ENCODE measurements at places on chromosomes 6 and 20.

GRCh38 chr6:21001736-21002135 is 467.5 kb downstream of the CDKAL1 start:
- no peak for DNase-seq

GRCh38 chr20:35121186-35121585 is 25.9 kb downstream of the EDEM2 start:
- no peak for DNase-seq

- DNase-seq, result no peak
Observed at GRCh38 chr20:49725694-49726093, 12.0 kb upstream of the B4GALT5 start.

GRCh38 chr6:46583721-46584120 is 68.9 kb downstream of the CYP39A1 start:
- no peak for DNase-seq

DNA sequence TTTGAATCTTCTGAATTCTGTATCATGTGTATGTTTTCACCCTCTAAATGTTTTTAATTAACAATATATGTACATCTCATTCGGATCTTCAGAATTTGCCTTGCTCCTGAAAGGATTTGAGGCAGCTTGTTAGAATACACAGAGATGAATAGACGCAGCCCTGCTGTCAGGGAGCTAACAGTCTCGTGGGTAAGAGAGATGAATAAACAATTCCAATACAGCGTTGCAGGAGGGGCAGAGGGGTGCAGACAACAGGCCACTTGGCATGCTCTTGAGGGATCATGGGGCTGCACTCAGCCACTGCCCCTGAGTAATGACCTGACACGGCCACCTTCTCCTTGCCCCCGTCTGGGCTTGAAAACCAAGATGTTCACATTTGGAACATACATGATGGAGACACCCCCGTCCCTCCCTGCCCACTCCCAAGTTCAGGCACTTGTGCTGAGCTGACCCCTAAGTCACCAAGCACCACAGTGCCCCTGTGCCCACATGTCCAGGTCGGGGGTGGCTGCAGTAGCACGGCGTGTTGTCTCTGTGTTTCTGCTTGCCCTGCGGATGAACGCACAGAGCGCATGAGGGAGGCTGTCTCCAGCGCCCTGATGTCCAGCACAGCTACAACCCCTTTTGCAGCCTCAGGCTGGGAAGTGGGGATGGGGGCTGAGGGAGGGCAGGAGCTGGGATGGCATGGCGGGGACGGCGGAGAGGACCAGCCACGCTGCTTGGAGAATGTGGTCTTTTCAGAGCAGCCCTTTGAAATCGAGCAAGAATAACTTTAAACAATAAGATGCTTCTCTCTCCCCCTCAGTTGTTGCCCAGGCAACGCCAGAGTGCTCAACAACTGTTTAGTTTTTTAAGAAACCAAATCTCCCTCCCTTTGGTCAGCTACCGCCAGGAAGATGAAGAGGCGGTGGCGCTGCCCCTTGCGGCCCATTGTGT is 33.0 kb upstream of the CDH22 start:
- no peak for DNase-seq

GRCh38 chr20:16423311-16424212 is 149.7 kb downstream of the KIF16B start:
- DNase-seq, result no peak

GRCh38 chr20:25399037-25399430 is 8.4 kb upstream of the ABHD12 start:
- DNase-seq, result peak; percentile 30

- peak; percentile 37 for DNase-seq
Observed at GRCh38 chr20:18712882-18713281, 100.7 kb upstream of the SCP2D1 start.

GRCh38 chr6:5135788-5136376 is 50.7 kb downstream of the PPP1R3G start:
- peak; percentile 45 for DNase-seq

DNA sequence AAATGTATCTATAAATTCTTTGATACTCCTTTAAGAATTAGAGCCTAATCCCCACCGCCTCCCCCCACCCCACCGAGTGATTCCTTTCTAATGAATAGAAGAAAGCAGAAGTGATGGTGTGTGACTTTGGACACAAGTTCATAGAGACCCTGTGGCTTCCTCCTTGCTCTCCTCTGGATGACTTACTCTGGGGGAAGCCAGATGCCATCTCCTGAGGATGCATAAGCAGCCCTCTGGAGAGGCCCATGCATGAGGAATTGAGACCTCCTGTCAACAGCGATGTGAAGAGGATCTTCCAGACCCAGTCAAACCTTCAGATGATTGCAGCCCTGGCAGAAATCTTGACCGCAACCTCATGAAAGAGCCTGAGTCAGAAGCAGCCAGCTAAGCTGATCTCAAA is 21.1 kb downstream of the AHCY start:
- DNase-seq, result no peak

- no peak for DNase-seq
Observed at GRCh38 chr6:130525408-130525807, 159.6 kb downstream of the TMEM200A start.

DNA sequence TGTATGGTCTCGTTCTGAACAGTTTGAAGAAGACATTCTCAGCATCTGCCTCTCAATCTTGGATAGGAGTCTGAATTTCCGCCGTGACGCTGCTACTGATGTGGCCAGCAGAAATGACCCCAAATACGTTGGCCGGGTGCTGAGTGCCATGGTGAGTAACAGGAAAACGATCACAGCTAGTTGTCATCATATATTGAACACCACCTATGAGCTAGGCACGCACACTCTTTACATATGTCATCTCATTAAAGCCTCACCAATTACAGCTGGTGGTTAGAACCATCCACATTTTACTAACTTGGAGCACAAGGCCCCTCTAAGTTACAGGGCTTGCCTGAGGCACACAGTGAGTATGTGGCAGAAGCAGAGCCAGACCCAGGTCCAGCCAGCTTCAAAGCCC is 17.1 kb downstream of the TGM3 start:
- no peak for DNase-seq

- no peak for DNase-seq
Observed at GRCh38 chr6:150322466-150322871, 46.3 kb upstream of the IYD start.
